ENCODE measurements at places on chromosomes 6 and 20. TPM values are rescaled to one million over a fixed set of nuclear protein-coding genes. Genes with fewer than 3 reads are reported as not detected.
A peak's percentile ranks its signal among the peaks of the same experiment; 100 is the strongest.

DNA sequence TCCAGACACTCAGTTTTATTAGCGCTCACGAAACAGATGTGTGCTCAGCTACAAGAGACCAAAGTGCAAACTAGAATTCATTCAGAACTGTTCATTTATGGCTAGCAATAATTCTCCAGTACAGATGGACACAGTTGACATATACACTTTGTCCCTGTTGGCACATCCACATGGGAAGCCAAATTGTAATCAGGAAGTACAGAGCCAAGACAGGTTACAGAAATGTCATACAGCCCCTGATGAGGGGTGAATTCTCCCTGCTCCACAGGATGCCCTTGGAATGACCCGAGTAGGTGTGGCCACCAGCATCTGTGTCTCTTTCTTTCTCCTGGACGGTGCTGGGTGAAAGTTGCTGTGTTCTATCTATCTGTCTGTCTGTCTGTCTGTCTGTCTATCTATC, 7.6 kb downstream of the DHX35 start:
- no peak for DNase-seq

DNA sequence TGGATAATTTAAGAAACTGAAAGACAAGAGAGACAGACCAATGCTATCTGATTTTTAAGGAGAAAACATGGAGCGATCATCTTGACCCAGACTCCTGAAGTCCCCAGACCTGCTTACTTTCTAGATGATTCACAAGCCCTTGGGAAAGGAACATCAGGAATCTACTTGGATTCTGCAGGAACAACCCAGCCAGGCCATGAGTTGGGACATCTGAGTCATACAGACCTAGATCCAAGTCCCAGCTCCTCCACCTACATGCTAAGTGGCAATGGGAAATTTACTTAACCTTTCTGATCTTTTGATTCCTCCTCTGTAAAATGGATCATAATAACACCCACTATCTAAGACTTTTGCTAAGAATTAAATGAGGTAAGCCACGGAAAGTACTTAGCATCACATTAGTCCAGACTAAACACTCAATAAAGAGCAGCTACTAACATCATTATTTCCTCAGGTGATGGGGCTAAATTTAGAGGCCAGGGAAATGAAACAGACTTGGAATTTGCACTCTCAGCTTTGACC, 61.0 kb upstream of the MAFB start:
- DNase-seq: no peak

DNA sequence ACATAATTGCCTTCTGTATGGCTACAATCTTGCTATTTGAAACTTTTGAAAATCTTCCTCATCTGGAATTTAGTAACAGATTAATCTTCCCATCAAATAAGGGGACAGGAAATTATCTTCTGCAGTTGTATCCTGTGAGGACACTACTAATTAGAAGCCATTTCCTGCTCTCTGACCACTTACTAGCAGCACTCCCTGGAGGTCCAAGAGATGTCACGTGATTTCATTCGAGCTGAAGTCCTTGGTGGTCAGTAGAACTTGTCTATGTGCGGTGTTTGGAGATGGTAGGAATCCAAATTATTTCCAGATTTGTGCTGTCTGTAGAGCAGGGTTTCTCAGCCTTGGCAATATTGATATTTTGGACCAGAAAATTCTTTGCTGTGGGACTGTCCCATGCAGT, 202.5 kb downstream of the TFAP2B start:
- no peak for DNase-seq

GRCh38 chr6:99905209-99906106, 88.6 kb downstream of the MCHR2 start:
- DNase-seq: peak; percentile 23

FOXA2 gene
- 0.33 TPM for total RNA-seq

DNA sequence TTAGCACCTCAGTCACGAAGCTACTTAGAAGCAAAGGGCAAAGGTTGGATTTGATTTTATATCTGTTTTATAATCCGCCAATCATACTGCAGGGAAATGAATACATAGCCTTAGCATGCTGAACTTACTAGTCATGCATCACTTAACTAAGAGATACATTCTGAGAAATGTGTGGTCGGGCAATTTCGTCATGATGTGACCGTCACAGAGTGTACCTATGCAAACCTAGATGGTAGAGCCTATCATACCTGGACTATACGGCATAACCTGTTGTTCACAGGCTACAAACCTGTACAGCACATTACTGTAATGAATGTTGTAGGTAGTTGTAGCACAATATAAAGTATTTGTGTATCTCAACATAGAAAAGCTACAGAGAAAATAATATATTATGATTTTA, 345.2 kb upstream of the RGS17 start:
- no peak for DNase-seq

NTSR1 gene
- not detected for total RNA-seq

DNA sequence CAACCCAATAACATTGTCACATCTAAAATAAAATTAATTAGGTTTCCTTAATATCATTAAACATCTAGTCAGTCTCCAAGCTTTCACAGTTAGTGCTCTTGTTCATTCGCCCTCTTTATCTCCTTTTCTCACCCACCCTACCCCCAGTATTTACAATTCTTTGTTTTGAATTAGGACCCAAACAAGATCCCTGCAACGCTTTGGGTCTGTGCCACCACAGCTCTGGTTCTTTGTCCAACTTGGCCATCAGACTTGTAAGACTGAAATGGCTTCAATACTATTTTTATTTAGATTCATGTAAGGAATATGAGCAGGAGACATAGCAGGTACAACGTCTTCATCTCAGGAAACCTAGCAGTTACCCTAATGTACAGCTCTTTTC, 276.5 kb downstream of the CDKAL1 start:
- no peak for DNase-seq

- no peak for DNase-seq
Observed at GRCh38 chr6:130503146-130503545, 137.3 kb downstream of the TMEM200A start.
